Psoas muscle (tissue), 8 donors: ENCODE measurements at places on chromosomes 12 and 14. TPM values are rescaled to one million over a fixed set of nuclear protein-coding genes. Genes with fewer than 3 reads are reported as not detected.

The FAR2 gene
- 1.3 TPM for total RNA-seq

The AHSA1 gene
- 193 TPM for total RNA-seq

The GRIP1 gene
- total RNA-seq: 3.7 TPM

The TOMM20L gene
- not detected for total RNA-seq

The ANO6 gene
- 64.4 TPM for total RNA-seq
